ENCODE measurements at places on chromosomes 6 and 20. TPM values are rescaled to one million over a fixed set of nuclear protein-coding genes. Genes with fewer than 3 reads are reported as not detected.

OTOR gene
- 0.24 TPM for polyA plus RNA-seq

OXT gene
- 1.0 TPM for polyA plus RNA-seq

DNA sequence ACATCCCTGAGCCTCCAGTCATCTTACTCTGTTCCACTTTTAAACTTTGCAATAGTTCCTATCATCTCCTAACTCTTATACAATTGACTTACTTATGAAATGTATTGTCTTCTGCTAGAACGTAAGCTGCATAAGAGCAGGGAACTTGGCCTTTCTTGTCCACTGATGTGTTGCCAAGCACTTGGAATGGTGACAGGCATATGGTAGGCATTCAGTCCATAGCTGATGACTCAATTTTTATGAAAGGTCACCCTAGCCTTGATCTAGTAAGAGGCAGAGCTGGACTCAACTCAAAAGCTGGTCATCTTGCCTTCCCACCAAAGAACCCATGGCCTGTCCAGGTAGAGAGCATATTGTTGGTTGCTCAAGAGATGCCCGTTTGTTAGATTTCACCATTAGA lies 82.4 kb upstream of the FAM184A start:
- DNase-seq = no peak

DNA sequence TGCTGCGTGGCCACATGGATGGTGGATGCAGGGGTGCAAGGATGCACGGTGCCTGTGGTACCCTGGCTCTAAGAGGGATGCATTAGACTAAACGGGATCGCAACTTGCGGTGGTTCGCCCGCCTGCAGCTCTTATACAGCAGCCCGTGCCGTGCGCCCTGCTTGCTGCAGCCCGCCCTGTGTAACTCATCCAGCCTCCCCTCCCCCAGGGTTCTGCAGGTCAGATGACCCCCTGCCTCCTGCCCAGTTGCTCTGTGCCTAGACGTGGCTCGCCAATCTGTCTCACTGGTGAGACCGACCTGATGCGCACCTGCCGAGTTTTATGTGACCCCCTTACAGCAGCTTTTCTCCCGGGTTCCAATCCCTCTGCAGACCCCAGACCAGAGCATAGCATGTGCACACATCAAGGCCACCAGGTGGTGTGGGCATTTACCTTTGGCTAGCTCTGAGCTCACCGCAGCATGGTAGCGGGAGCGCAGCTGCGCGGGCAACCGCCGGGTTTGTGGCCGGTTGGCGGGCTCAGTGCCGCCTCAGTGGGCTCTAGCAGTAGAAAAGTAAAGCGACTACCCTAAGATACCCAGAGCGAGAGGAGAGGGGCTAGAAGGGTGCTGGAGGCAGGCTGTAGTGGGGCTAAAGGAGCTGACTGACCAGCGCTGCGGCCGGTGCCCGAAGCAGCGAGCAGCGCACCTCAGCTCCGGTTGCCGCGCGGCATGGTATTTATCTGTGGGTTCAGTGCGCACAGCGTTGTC lies 693 bp upstream of the GNAS-AS1 start:
- no peak for DNase-seq

GRCh38 chr20:3629893-3630292 lies 33.3 kb downstream of the GFRA4 start:
- DNase-seq = no peak

GRCh38 chr20:16441546-16442164 lies 131.6 kb downstream of the KIF16B start:
- DNase-seq = no peak

GRCh38 chr6:10968776-10969175 lies 75.3 kb downstream of the ELOVL2 start:
- no peak for DNase-seq

DNA sequence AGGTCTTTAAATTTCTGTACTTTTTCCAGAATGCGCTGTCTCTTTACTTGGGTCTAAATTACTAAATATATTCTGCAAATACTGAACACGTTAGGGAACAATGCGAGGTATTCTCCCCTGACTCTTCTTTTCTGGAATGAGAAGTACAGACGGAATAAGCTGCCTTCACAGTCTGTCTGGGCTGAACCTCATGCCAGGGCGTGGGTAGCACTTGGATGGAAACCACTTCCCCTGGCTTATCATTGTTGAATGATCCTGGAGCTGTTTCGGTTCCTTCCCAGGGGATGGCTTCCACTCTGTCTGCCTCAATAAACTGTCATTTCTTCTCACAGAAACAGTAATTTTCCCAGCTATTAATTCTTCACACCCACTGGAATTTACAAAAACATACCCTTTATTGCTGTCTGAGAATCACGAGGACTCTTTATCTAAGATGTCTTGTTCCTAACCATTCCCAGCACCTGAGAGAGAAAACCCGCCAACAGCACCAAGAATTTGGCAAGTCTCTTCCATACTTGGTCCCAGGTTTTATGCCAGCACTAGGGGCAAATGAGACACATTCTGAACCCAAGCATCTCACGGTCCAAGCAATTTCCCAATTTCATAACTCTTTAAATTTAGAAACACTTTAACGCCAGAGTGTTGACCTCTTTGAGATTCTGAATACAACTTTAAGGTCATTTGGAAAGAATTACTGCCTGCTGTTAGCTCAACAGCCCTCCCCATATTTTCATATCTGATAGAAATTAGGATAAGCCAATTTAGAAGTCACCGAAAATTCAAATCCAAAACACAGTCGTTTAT lies 43.2 kb upstream of the ADGRF5 start:
- DNase-seq = no peak

GRCh38 chr6:133131621-133132465 lies 109.3 kb upstream of the EYA4 start:
- DNase-seq = peak; percentile 38

All from right renal pelvis (tissue), 4 donors.